ENCODE measurements at places on chromosomes 16 and 17.

DNA sequence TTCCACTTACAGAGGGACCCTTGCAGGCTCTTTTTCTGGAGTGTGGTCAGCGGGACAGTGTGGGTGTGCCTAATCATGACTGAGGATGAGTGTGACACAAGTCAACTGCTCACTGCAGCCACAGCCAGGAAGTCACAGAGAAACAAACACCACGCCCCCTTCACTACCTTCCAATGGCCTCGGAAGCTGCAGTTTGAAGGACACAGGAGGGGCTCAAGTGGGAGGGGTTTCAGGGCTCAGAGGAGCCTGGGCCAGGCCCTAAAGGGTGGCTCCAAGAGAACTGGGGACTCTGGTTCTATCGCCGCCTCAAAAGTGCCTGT, 116.2 kb upstream of the SDK2 start:
- DNase-seq = no peak

DNA sequence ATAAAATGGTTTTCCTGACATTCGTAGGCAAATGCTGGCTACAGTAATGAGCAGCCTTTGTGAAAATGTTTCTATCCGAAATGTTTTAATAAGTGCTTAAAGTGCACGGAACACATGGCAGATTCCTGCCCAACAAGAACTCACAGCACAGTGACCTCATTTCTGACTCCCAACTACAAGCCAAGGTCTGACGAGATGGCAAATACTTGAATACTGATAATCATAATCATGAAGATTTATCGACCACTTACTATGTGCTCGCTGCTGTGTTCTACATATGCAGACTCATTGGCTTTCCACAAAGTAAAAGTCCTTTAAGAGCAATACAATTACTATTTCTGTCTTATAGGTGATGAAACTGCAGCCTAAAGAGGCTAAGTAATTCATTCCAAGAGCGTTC, 238.1 kb upstream of the CDH5 start:
- DNase-seq = no peak

- no peak for DNase-seq
Measured at GRCh38 chr16:87043231-87044031, 273.8 kb downstream of the C16orf95 start.

GRCh38 chr16:68948230-68948910, 105.0 kb downstream of the TANGO6 start:
- DNase-seq = no peak
